Eye (tissue), 1 donor: ENCODE measurements at places on chromosomes 1 and 21.

DNA sequence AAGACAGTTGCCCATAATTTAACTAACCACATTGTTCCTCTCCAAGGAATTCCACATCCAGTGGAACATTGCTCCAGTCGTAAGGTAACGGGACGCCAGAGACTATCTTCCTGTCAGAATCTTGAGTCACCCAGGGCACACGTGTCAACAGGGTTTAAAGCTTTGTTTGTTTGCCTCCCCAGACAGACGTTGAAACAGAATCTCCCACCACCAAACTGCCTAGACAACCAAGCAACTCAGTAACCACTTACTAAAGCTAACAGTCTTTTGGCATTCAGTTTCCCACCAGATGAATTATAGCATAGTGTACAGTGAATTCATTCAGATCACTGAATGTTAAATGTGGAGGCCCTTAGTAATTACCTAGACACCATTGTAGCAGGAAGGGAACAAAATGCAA lies 439.5 kb downstream of the PLPP3 start:
- DNase-seq = no peak

GRCh38 chr1:148318123-148318903 lies 164.8 kb downstream of the PPIAL4G start:
- peak; percentile 60 for DNase-seq

- DNase-seq = no peak
These were observed 12.3 kb downstream of the OLFML3 start for GRCh38 chr1:113991467-113991997.

DNA sequence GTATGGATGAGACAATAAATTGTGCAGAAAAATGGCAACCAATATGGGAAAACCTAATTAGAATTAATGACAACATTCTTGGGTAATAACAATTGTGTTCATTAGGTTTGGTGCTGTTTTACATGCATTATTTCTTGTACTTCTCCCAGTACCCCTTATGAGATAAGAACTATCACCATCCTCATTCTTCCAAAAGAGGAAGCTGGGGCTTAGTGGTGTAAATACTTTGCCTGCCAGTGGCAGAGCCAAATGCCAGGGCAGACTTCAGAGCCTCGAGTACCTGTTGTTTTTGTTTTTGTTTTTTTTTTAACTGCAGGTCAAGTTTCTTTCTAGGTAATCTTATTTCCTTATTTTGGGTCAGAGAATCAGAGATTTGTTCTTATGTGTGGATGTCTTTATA lies 206.4 kb downstream of the RHOU start:
- DNase-seq = no peak

DNA sequence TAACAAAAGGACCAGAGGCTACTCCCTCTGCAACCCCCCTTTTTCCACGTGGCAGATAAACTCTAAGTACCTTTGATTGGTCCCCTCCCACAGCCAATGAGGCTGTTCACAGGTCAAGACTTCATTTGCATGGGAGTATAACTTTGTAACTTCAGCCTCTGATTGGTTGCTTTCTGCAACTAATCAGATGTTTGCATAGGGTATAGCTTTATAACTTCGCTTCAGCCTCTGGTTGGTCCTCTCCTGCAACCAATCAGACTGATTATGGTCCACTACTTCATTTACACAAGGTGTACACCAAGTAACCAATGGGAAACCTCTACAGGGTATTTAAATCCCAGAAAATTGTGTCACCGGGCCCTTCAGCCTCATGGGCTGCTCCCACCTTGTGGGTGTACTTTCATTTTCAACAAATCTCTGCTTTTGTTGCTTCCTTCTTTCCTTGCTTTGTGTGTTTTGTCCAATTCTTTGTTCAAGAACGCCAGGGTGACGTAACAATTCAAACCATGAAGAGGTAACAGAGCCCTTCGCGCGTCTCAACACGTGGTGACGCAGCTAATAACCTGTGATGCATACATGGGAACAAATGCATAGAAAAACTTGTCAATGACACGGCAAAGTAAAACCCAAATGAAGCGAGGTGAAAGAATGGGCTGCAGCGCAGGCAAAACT lies 47.2 kb downstream of the VPS26C start:
- DNase-seq = peak; percentile 9

GRCh38 chr21:25427828-25428227 lies 179.5 kb downstream of the MRPL39 start:
- no peak for DNase-seq

DNA sequence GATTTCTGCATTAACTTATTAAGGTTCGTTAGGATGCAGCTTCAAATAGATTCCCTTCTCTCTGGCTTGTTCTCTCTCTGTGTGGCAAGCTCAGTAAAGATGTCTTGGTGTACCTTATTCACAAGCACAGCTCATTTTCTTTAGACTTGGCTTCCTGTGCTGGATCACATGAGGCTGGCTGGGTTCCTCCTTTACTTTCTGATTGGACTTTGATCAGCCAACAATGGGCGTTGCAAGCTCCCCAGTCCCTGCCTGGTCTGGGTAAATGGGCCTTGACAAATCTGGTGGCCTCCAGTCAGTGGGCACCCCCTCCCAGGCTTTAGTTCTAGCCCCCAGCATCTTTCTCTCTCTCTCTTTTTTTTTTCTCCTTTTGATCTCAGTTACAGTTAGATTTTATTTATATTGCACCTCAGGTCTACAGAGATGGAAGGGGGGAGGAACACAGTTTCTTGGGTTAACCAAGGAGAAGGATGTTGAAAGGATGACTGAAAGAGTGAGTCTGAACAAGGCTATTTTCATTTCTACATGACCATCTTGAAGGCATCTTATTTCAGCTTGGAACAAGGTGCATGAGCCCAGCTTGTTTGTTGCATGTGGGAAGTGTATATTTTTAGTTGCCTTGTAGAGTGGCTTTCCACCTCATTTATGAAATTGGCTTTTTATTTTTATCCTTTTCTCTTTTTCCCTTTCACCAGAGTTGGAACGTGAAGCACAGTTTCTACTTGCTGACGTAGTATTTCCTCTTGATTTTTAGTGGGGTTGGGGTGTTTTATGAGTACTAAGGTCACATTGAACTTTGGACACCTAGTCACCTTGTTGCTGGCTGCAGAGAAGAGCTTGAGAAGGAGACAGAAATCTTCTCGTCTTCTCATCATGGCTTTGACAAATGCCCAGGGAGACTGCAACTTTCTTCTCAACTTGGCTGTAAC lies 77.1 kb downstream of the PBX1 start:
- DNase-seq = no peak

GRCh38 chr21:26124896-26125295 lies 45.7 kb downstream of the APP start:
- DNase-seq = no peak

GRCh38 chr1:30196872-30197638 lies 526.3 kb downstream of the MATN1 start:
- no peak for DNase-seq

- no peak for DNase-seq
These were observed 443.2 kb downstream of the CAMTA1 start for GRCh38 chr1:7228252-7228961.

GRCh38 chr1:179251675-179252074 lies 22.2 kb upstream of the ABL2 start:
- no peak for DNase-seq

DNA sequence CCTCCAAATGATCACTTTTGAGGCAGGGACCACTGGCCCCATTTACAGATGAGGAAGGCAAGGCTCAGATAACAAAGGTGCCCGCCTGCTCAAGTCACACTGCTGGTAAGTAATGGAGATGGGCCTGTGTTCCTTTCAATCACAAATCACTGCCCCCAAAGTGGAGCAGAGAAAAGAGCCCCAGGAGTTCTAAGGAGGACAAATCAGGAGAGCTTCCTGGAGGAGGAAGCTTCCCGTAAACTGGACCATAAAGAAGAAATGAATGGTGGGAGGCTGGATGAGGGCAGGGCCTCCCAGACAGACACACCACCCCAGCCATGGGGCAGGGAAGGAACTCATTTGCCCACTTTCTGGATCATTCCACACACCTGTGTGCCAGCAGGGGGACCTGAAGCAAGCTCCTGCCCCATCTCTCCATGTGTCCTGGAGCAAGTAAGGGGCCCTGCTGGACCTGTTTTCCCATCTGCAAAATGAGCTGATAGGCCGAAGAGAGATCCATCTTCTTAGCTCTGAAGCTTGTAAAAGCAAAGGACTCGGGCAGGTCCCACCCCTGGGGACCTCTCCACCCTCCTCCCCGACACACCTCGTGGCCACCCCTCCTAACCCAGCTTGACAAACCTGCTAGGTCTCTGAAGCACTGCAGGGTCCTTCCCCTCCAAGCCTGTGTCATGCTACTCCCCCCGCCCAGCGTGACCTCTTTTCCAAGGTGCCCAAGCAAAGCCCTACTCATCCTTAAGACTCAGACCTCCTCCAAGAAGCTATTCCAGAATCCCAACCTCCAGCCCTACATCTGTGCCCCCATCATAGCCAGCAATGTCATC lies 5.5 kb downstream of the LAPTM5 start:
- no peak for DNase-seq

DNA sequence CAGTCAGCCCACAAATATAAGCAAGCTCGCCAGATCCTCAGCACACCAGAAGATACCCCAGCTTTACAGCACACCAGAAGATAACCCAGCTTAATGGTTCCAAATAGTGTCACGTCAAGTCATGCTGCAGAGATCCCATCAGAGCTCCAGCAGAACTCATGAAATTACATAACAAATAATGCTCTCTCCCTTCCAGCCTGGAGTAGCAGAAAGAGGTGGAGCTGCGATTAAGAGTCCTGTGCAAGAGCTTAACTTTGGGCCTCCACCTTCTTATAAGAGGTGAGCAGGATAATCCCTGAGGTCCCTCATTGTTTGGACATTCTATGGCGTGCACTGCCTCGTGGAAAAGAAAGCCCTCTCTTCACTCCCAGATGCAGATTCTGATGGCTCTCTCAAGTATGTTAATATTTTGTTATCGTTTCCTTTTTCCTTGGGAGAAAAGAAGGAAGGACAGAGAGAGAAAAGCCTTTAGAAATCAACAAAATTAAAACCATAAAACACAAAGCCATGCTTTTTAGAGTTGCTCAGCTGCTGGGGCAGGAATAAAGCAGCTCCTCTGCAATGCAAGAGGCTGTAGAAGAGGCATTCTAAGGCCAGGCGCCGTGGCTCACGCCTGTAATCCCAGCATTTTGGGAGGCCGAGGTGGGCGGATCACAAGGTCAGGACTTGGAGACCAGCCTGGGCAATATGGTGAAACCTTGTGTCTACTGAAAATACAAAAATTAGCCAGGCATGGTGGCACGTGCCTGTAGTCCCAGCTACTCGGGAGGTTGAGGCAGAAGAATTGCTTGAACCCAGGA lies 59.1 kb downstream of the GLUL start:
- no peak for DNase-seq

DNA sequence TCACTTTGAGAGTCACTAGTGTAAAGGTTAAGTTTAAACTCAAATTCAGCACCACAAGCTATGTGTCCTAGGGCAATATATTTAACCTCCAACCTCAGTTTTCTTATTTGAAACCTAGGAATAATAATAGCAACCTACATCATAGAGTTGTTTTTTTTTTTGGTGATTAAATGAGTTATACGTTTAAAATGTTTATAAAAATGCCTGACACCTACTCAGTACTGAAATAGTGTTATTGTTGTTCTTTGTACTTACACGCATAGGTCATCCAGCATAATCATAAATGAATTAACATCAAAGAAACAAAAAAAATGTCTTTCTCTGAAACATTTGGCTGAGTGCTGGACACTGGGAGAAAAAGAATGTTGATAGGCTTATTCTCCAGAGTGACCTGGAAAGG lies 266.8 kb upstream of the PRMT6 start:
- no peak for DNase-seq

DNA sequence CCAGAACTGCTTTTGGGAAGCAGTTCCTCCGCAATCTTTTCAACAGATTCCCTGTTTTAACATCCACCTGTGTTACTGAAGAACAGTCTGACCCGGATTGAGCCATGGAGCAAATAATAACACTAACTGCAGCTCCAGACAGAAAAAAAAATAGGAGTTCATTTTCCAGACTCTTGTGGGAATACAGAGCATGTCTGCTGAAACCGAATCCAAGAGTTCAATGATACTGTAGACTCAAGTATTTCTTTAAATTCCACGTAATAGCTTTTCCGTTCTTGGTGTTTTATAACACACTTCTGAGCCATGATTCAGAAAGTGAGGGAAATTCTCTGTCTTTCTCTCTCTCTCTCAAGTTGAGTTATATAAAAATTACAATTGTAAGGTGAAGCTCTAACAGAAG lies 60.6 kb downstream of the DDAH1 start:
- no peak for DNase-seq

DNA sequence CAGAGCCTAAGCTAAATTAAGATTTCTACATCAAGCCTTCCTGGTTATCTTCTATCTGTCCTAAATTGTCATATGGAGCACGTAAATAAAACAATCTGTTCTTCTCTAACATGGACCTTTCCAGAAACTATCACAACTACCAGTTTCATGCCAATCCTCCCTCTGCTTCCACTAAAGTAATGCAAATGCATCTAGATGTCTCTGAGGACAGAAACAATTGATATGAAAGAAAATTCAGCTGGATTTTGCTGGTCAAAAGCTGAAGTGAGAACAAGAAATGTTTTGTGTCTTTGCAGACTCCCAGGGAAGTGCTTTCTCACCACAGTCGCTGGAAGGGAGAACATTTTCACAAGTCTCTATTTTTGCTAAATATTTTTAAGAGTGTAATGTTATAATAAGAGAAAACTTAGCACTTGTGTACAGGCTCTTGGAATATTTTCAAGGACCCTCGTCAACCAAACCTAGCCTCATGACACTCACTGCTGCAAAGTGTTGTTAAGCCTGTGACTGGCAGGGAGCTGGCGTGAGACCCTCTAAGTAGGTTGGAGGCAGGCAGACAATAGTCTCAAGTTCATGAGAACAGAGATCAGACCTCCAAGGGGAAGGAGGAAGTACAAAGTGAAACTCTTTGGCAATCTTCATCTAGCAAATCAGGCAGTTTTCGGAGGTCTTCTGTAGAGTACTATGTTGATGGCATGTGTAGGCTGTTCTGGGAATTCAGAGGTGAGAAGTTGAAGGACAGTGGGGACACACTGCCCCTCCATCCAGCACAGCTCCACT lies 38.8 kb downstream of the DNASE2B start:
- no peak for DNase-seq

- DNase-seq = no peak
These were observed 125.0 kb downstream of the FOXD2 start for GRCh38 chr1:47562799-47563198.

GRCh38 chr1:94611681-94612475 lies 70.3 kb upstream of the F3 start:
- no peak for DNase-seq

DNA sequence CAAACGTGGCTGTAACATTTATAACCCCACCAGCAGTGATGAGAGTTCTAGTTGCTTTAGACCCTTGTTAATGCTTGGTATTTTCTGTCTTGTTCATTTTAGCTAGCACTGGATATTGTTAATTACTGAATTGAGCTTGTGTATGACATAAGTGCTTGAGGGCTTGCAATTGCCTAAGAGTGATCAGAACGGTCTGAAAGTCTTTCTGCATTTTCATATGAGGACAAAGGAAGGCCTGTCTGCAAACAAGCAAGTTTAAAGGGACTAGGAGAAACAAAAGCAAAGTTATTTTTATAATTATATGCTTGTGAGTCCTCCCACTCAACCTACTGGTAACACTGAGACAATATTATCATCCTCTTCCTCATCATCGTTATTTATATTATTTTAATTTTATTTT lies 305.5 kb upstream of the DUSP10 start:
- no peak for DNase-seq

- DNase-seq = no peak
These were observed 44.4 kb downstream of the VAV3 start for GRCh38 chr1:107920561-107920960.

GRCh38 chr21:42118901-42119300 lies 47.8 kb downstream of the UMODL1 start:
- DNase-seq = no peak
